T-helper 2 cell (primary cell): ENCODE measurements at places on chromosomes 16 and 17.

DNA sequence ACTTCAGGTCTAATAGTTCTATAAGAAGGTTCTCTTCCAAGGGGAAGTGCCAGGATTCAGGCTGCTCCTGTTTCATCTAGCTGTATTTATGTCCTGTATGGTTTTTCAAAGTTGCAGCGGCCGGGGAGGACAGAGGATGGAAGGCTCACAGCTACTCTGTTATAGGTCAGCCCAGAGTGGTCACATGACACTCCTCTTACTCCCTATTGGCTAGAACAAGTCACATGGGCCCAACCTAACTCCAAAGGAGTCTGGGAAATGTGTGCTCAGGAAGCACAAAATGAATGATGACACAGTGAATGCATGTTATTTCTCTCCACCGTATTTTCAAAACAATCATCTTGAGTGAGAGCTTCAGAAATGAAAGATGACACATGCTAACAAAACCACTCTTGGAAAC is 645.1 kb upstream of the RBFOX1 start:
- no peak for DNase-seq

DNA sequence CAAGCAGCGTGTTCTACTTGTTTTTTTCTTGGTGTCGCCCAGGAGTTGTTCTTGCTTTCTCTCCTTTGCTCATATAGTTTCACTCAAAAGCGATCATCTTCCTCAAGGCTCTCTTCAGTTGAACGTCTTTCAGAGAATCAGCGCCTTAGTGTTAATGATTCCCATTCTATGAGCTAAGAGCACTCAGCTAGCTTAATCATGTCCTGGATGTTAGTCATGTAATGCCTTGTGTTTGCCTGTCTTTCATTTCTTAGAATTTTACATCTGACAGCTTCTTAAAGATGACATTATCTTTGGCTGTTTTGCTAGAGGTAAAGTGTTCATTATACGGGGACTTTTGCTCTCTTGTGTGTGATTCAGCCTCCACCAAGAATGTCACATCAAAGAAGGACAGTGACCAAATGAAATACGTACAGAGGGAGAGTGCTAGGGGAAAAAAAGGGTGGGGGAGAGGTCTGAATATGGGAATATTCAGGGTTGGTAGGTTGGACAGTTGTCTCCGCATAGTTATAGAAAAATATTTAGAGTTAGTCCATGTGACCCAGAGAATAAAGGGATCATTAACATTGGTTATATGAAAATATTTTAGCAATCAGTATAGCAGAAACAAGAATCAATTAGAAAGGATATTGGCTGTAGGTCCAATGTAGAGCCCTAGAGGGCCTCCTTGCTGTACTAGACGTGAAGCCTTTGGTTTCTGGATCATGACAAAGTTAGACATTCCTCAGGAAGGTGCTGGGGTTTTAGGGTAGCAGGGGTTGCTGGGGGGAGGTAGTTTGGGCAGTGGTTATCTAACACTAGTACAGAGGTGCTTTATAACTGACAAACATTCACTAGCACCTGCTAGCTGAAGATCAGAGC is 31.9 kb upstream of the ANKFN1 start:
- DNase-seq = no peak

DNA sequence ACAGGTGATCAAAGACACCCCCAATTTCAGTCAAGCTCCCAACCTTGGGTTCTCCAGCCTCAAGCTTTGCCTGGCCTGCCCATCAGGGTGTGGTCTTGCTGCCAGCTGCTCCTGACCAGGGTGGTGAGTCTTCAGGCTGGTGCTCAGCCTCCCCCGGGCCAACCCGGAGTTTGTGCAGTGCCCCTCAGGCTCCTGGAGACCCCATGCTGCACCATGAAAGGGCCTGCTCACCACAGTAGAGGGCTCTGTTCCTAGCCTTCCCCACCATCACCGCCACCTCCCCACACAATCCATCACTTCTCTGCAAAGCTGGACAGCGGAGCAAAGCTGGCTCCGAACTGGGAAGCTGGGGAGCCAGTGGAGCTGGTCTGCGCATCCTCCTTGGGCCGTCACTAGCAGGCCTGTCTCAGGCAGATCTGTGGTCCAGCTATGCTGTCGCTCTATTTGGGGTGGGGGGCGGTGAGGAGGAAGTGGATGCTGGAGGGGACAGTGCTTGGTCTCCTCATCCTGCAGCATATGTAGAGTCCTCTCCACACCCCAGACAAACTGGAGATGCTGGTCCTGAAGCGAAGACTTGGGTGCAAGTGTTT is 88.5 kb upstream of the RPL38 start:
- DNase-seq = no peak

- DNase-seq = no peak
These were observed 51.7 kb upstream of the SEC14L1 start for GRCh38 chr17:77089124-77089490.

DNA sequence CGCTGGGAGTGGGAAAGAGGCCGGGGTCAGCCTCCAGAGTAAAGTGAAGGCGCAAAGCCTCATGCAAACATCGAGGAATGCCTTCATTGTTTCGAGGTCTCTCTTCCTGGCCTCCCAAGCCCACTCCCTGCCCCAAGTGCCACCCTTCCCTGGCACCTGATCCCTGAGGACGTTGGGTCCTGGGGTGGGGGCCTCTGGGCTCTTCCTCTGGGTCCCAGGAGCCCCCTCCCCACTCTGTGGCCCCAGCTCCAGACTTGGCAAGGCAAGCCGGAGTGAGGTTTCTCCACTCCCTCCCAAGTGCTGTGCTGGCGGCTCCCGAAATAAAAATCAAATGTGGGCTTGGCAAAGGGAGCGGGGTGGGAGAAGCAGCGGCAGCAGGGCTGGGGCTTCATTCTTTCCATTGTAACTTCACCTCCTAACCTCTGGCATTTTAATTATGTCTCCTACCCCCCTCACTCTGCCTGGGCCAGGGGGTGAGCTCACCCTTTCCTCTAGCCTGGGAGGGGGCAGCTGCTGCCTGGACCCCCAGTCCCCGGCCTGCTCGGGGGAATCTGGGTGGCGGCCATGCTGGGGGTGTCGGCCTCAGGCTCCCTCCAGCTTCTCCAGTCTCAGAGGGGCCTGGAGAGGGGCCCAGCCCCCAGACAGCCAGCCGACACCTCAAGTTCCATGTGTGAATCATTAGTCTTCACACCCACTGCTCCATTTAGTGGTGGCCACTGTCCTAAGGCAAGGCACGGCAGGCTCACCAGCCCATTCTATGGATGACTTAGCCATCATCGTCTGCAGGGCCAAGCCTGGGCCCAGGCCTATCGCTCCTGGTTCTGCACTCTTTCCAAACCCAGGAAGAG is 14.6 kb upstream of the TMEM92 start:
- no peak for DNase-seq

DNA sequence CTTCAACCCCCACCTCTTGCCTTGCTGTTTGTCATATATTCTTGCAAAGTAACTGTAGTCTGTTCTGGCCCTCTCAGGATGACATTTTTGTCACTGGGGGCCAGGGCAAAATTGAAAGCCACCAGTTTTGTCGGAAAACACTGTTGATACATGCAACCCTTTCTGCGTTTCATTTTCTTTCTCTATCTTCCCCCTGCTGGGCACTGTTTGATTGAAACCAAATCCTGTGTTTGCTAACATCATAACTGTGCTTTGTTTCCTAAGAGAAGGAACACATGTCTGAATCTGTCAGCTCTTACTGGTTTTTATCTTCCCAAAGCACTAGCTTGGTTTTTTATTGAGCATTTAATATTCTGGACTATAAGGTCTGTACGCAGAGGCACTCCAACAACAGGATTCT is 11.7 kb upstream of the CPPED1 start:
- DNase-seq = no peak

DNA sequence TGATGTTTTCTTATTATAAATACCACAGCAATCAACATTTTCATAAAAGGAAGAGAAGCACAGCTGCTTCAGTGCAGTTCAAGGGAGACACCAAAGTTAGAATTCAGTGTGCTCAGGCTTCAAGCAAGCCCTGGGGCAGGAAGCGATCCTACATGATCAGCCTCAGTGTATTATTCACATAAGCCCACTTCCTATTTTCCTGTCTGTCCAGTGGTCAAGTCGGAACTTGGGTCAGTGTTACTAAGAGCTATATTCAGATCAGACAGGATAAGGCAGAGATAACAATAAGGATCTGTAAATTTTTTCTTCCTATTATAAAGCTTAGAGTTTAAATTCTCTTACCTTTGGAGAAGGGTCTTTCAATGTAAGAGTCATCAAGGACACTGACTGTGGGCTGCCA is 12.9 kb downstream of the HEATR6 start:
- DNase-seq = no peak

DNA sequence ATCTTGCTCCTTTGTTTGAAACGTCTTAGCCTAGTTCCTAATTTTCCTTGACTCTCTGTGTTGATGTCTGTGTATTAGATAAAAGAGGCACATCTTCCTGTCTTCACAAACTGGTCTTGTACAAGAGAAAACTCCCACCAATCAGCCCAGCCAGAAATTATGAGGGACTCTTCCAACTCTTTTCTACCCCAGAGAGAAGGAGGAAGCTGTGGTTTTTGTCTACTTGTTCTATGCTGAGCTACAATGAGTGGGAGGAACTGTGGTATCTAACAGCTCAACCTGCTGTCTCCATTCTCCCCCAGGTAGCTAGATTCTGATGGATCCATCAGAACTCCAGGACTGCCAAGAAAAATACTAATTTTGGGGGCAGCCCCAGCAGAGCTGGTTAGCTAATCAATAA is 392.5 kb downstream of the HS3ST3B1 start:
- DNase-seq = no peak

GRCh38 chr17:74544991-74545842 is 698 bp downstream of the CD300C start:
- DNase-seq = no peak

DNA sequence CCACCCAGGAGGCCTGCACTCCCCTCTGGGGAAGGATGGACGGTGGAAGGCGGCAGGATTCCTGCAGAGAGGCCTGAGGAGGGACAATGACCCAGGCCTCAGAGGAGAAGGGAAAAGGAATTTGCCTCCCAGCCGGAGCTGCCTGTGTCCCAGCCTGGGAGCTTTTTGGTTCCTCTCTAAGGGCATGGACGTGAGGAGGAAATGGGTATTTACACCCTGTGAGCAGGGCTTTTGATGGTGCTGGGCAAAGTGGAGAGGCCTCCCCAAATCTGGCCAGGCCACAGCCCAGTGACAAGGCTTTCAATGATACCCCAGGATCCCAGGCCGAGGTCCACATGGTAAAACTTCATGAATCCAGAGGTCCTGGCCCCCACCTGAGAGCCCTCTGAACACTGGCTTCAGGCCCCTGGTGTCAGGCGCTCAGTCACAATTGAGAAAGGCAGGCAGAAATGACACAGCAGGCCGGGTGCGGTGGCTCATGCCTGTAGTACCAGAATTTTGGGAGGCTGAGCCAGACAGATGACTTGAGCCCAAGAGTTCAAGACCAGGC is 56.0 kb upstream of the DOC2B start:
- DNase-seq = no peak

- no peak for DNase-seq
These were observed 178.9 kb downstream of the IRX3 start for GRCh38 chr16:54107583-54108202.

GRCh38 chr17:75869282-75870141 is 8.9 kb downstream of the TRIM47 start:
- DNase-seq = no peak

GRCh38 chr16:8998108-8998507 is 34.4 kb upstream of the USP7 start:
- DNase-seq = no peak

GRCh38 chr16:57669476-57670162 is 1.5 kb downstream of the ADGRG3 start:
- no peak for DNase-seq

- DNase-seq = peak; percentile 73
These were observed 310.6 kb downstream of the SEC14L1 start for GRCh38 chr17:77451245-77451893.

DNA sequence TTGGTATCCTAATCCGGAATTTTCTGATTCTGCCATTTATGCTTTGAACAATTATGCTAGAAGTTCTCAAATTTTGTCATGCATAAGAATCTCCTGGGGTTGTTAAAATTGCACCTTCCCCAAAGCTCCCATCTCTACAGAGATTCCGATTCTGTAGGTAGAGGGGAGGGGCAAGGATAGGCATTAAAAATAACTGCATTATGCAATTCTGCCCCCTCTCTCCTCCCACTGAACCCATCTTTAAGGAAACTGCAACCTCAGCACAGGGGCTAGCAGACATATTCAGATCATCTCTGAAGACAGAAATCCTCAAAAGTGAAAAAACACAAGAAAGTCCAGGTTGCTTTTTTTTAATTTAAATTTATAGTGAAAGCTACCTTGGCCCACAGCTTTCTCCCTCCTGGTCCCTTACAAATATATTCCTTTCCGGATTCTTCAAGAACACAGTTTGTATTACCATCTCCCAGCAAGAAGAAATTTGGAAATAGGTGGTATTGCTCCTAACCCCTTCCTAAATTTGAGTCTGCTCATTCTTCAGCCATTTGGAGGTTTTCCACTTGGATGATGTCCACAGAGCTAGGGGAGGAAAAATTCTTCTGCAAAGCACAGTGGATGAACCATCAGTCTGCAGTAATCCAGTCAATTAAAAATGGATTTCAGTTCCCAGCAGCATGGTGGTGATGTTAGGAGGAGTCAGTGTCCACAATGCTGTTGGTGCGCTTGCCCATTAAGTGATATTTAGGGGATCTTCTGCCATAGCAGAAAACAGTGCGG is 67.7 kb downstream of the RBFOX1 start:
- DNase-seq = no peak
